AML-193 (cell line): ENCODE measurements at places on chromosomes 2 and 18.

- no peak for DNase-seq
Measured at GRCh38 chr2:78263571-78263970, 741.4 kb upstream of the LRRTM4 start.

DNA sequence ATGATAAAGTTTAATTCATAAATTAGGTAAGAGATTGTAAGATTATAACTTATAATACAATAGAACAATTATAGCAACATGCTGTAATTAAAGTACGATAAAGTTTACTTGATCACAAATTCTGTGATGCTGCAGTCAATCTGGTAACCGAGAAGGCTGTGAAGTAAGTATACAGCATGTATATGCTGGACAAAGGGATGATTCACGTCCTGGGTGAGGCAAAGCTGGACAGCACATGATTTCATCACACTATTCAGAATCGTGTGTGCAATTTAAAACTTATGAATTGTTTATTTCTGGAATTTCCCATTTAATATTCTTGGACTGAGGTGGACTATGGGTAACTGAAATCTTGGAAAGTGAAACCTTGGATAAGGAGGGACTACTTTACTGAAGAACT, 522.2 kb upstream of the CNTNAP5 start:
- no peak for DNase-seq

DNA sequence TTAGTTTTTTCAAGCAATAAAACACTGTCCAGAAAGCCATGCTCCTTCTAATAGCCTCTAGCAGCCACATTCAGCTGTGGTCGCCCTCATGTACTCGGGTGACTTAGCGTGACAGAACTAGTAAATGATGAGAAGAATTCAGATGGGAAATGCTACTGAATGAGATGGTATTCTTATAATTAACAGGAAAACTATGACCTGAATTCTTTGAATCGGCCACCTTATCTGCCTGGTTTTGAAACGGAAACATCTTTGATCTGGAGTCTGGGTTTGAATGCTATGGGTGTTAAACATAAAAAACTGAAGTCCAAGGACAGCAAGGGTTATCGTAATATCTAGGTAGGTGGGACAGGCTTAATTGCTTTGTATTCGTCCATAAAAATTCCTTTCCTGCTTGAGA, 138.8 kb upstream of the DNMT3A start:
- DNase-seq, result no peak

GRCh38 chr2:232447638-232448303, 8.2 kb upstream of the ALPI start:
- DNase-seq, result no peak

DNA sequence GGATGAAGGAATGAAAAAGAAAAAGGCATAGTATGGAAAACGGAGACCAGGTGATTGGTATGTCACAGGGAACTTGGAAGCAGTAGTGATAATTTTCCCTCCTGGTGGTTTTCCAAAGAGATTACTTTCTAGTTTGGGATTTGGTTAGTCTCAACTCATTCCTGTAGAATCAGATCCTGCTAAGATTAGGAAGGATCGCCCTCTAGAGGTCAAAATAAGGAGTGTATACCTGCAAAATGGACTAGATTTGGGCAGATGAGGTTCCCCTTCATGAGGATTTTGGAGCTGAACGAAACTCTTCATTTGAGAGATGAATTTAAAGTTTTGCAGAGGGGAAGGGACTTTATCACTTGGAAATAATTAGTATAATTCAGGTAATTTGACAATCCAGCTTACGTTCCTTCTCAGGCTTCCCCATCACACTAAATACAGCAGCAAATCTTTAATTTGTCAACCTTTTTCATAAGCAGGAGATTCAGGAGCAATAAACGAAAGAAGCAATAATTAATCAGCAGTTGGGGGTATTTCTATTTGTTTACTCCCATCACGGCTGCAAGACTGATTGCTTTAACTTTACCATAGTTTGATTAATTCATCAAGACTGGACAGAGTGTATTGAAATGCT, 65.2 kb downstream of the CCDC195 start:
- peak; percentile 33 for DNase-seq

DNA sequence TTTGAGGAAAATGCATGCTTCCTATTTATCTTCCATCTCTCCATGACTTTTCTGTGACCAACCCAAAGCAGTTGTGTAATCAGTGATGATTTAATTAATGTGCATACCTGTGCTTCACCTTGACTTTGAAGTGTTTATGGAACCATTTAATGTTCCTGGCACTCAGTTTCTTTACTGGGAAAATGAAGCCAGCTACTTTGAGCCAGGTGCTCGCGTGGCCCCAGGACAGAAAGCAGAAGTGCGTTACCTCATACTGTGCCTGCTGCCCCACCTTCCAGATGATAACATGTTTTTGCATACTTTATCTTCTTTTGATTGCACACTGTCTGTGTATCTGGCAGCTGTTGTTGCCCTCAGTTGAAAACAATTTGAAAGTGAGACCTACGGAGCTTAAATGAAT, 61.3 kb downstream of the PMAIP1 start:
- DNase-seq, result no peak

DNA sequence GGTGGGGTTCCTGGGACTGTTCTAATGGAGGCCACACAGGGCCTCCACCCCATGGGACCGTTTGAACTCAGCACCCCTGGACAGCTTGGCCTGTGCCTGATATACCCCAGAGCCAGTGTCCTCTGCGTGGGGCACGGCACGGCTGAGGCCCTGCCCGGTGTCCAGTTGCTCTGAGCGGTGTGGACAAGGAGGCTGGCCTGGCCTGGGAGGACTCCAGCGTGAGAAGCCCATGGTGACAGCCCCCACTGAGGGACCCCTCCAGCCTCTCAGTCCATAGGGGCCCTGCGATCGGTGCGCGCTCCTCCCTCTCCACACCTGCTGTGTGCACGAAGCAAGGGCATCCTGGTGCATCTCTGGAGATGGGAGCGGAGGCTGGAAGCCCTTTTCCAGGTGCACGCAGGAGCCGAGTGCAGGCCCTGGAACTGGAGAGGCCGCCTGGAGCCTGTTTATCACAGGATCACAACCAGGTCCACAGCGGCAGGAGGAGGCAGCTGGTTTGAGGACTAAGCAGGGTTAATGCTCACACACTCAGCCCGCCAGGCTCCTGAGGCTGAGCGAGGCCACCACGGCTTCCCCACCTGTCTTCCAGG, 120.2 kb downstream of the PTGR3 start:
- DNase-seq, result no peak

GRCh38 chr2:113131352-113132185, 4.2 kb downstream of the IL1RN start:
- DNase-seq, result no peak

DNA sequence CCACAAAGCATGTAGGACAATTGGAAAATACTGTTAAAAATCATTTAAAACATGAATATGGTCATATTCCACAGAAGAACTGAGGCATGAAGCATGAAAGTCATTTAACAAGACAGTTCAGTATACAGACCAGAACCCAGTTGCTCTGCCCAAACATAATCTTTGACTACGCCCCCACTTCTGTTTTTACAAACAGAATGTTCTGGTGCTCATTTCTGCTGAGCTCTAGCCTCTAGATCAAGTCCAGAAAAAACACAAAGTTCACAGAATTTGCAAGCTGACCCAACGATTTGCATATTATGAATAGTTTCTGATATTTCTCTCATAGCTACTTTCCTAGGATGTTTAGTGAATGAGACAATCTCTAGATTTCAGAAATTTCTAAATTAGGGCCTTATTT, 424.9 kb downstream of the PID1 start:
- no peak for DNase-seq

DNA sequence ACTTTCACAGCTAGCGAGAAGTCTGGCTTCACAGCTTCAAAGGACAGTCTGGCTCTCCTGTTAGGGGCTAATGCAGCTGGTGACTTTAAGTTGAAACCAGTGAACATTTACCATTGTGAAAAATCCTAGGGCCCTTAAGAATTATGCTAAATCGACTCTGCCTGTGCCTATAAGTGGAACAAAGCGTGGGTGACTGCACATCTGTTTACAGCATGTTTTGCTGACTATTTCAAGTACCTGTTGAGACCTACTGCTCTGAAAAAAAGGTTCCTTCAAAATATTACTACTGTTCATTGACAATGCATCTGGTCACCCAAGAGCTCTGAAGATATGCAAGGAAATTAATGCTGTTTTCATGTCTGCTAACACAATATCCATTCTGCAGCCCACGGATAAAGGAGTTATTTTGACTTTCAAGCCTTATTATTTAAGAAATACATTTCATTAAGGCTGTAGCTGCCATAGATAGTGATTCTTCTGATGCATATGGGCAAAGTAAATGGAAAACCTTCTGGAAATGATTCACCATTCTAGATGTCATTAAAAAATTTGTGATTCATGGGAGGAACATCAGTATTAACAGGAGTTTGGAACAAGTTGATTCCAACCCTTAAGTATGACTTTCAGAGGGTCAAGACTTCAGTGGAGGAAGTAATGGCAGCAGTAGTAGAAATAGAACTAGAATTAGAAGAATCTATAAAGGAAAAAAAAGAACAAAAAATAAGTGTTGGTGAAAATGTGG, 48.9 kb downstream of the POLR1A start:
- DNase-seq, result no peak

DNA sequence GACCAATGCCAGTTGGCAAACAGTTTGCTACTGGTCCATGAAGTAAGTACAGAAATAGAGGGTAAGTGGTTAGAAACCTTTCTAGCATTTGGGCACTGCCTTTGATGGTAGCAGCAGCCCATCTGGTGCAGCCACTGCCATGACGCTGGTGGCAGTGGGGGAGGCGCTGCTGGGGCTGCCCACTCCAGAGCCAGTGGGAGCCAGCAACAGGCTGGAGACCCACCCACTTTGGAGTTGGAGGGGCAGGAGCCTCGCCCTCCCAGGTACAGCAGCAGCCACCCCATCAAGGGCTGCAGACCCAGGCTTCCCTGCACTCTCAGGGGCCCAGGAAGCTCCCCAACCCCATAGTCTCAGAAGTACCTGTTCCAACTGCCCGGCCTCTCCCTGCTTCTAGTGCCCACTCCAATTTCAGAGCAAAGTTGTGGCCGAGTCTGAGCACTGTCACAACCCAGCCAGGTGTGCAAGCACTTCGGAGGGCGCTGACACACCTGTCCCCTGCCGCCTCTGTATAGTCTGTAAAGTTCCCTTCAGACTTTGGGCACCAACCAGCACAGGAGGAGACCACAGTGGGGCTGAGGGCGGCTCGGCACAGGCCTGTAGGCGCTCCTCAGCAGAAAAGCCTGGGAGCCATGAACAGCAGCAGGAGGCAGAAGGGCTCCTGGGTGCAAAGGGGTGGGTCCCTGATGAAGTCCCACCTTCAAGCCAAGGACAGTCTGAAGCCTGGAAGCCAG, 125.6 kb upstream of the CCDC150 start:
- no peak for DNase-seq

GRCh38 chr2:169365029-169365480, 2.7 kb upstream of the LRP2 start:
- no peak for DNase-seq

- DNase-seq, result no peak
Measured at GRCh38 chr2:236875906-236876505, 209.7 kb upstream of the COPS8 start.

GRCh38 chr18:12838178-12838634, 45.8 kb downstream of the PTPN2 start:
- peak; percentile 70 for DNase-seq

DNA sequence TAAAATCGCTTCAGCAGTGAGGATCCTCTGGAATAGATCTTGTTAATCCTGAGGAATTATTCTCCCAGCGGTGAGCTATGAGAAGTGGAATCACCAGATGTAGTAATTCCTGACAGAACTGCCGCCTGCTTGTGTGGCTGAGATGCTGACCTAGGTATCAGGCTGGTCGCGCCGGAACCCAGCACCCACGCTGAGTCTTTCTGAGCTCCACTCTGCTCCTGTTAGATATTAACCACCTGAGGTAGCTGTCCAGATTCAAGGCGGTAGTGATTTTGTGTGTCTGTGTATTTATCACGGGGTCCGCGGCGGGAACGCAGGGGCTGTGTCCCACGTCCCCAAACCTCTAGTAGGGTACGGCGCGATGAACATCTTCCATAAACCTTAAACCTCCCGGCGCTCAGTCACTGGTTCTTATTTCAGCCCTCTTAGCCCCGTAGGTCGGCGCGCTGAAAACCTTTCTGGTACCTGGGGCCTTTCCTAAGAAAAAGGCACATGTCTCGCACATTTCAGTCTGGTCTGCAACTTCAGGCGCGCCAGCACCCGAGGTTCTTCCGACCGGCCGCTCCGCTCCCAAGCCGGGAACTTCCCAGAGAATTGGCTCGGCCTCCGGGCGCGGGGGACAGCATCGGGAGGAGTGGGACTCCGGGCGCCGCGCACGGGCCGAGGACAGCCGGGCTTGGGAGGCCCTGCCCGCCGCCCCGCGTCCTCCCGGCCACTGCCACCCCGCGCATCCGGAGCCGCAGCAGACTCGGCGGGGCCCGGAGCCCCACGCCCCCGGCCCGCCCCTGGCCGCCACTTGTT, 542 bp upstream of the CNNM3 start:
- DNase-seq, result no peak

DNA sequence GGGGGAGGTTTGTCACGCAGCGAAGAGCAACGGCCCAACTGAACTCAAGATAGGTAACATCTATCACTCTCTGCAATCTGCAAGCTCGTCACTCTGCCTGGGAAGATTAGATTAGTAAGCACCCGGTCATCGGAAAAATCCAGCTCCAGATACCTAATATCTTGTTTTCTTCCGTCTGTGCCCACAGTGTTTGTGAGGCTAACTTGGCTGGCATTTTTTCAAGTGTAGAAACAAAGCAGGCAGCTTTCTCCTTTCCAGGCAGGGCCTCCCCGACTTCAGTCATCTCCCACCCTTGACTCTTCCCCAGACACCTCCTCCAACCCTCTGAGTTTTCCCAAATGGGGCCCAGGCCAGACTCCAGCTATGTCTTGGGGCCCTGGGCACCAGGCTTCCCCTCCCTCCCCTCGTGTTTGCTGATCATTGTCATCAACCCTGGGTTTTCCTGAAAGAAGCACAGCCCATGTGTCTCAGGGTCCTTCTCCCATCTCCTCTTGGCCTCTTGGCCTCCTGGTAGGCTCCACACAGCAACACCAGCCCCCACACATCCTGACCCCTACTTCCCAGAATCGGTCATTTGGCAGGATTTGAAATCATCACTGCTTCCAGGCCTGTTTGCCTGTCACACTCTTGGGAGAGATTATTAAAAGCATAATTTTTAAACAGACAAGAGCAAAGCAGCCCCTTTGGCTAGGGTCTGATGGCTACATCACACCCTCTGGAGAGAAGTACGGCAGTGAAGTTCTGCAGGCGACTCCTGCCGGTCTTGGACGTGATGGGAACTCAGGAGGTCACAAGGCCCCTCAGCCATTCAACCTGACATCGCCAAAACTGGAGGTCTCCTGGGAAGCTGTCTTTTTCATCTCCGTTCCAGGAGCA, 144.9 kb upstream of the ID2 start:
- no peak for DNase-seq

GRCh38 chr18:9711361-9712129, 3.4 kb downstream of the RAB31 start:
- peak; percentile 75 for DNase-seq

- no peak for DNase-seq
Measured at GRCh38 chr2:111251711-111252110, 131.0 kb downstream of the BCL2L11 start.

- no peak for DNase-seq
Measured at GRCh38 chr2:22497789-22498188, 887.2 kb upstream of the KLHL29 start.

DNA sequence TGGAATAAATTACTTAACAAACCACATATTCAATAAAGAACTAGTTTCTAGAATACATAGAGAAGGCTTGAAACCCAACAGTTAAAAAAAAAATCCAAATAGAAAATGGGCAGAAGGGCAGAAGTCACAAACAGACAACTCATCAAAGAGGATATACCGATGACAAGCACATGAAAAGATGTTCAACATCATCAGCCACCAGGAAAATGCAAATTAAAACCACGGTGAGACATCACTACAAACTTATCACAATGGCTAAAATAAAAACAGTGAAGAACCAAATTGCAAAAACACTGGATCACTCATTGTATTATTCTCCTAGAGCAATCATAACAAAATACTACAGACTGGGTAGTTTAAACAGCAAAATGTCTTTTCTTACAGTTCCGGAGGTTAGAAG, 14.5 kb downstream of the SESTD1 start:
- DNase-seq, result no peak
